Fibroblast of skin of abdomen (primary cell): ENCODE measurements at places on chromosomes 4 and X.

DNA sequence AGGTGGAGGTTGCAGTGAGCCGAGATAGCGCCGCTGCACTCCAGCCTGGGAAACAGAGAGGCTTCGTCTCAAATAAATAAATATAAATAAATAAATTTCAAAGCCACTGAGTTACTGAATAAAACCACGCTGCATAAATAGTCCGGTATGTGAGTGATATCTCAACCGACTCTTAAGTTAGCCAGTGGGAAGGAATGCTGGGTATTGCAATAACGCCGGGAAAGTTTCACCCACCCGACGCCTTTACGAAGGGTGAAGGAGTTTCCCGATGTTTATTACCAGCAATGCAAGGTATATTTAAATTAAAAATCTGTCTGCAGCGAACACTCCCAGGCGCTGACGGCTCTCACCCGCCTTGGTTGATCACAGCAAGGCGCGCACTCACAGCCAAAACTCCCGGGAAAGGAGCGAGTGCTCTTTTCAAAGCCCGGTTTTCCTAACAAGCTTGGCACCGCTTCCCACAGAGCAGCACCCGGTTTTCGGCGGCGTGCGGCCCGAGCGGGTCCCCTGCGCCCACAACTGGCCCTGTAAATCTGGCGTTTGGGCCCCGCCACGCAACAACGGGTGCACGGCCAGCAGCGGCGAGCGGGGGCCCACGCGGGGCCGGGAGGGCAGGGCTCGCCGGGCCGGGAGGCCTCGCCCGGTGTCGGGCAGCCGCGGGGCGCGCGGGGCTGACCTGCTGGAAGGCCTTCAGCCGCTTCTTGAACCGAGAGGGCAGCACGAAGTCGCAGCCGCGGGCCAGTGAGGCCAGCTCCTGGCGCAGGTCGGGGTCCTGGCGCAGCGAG, 13.7 kb downstream of the PPP2R3B start:
- DNase-seq = peak; percentile 43

- DNase-seq = no peak
Observed at GRCh38 chr4:127756906-127757305, 25.2 kb upstream of the HSPA4L start.

DNA sequence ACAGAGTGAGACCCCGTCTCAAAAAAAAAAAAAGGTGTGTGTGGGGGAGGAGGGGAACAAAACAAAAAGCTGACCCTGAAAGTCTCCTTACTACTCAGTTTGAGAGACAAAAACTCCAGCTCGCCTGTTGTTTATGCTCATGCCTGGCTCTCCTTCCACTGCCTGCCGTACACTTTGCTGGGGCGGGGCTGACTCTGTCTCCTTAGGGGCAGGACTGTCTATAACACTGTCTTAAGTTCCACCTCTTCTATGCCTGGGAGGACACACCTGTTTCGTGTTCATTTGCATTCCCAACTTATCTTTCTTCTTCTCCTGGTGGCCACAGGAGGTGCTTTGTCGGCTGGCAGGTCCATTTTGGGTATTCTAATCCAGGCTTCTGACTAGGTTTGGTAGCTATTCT, 81.4 kb downstream of the MTNR1A start:
- no peak for DNase-seq

GRCh38 chr4:168717847-168718246, 221.0 kb downstream of the PALLD start:
- peak; percentile 78 for DNase-seq

DNA sequence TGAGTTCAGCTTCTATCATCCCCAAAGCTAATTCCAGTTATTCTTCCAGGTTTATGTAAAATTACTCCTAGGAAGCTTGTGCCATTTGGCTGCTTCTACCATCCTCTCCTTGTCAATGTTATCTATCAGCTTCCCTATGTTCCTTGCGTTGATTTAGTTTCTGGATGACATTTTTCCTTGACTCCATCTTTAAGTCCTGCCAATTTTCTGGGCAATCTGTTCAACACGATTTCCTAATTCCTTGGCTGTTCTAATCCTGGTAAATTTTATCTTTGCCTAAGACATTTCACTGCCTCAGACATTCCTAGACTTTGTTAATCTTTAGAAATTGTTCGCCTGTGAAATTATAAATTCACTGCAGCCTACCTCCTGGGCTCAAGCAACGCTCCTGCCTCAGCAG, 125.1 kb downstream of the PDS5A start:
- DNase-seq = no peak

GRCh38 chrX:42054256-42054655, 130.9 kb upstream of the CASK start:
- no peak for DNase-seq

DNA sequence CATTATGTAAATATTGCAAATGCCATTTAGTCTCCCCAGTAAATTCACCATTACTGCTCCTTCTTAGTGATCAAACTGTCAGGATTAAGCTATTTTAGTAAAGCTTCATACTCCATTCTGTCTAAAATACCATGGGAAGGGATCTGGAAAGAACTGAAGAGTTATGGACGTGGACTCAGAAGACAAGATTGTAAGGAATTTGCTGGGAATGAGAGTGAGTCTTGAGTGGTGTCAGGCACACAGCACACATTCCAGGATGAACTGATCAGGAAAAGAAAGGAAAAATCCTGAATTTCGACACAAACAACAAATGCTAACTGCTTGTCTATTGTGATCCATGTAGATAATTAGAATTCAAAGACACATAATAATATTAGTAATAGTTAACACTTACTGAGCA, 311.0 kb downstream of the CENPC start:
- DNase-seq = peak; percentile 58

- no peak for DNase-seq
Observed at GRCh38 chrX:39267176-39267575, 465.9 kb downstream of the MID1IP1 start.

DNA sequence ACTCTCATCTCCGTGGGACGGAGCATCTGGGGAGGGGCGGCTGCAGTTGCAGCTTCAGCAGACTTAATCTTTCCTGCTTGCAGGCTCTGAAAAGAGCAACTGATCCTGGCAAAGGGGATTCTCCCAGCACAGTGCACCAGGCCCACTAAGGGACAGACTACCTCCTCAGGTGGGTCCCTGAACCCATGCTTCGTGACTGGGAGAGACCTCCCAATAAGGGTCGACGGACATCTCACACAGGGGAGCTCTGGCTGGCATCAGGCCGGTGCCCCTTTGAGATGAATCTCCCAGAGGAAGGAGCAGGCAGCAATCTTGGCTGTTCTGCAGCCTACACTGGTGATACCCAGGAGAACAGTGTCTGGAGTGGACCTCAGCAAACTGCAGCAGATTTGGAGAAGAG, 303.3 kb upstream of the FGF16 start:
- DNase-seq = no peak

DNA sequence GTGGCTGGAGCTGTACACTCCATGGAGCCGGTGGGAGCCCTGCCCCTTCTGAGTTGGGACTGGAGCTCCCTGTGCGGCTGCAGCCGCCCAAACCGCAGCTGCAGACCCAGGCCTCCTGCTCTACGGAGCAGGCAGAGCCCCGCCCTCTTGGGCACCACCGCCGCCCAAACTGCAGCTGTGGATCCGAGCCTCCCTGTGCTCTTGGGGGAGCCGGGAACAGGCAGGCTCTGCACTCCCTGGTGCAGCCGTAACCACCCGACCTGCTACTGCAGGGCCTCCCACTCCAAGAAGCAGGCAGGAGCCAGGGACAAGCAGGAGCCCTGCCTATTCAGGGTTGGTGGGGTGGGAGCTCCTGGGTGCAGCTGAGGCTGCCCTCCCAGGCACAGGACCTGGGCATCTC, 237.5 kb upstream of the ATP6AP2 start:
- no peak for DNase-seq

DNA sequence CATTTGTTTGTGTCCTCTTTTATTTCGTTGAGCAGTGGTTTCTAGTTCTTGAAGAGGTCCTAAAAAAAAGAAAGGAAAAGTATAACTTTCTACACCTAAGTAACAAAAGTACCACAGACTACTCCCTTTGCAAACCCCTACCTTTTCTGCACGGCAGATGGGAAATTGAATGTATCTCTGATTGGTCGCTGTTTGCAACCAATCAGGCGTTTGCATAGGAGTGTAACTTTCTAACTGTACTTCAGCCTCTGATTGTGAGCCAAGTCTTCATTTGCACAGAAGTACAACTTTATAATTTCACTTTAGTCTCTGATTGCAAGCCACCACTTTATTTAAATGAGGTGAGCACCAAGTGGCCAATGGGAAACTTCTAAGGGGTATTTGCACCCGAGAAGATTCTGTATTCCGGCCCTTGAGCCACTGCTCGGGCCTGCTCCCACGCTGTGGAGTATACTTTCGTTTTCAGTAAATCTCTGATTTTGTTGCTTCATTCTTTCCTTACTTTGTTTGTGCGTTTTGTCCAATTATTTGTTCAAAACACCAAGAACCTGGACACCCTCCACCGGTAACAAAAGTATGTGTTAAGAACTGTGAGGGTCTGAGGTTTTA, 40.3 kb upstream of the FHL1 start:
- no peak for DNase-seq

- no peak for DNase-seq
Observed at GRCh38 chr4:1019729-1020470, 8.5 kb downstream of the FGFRL1 start.

DNA sequence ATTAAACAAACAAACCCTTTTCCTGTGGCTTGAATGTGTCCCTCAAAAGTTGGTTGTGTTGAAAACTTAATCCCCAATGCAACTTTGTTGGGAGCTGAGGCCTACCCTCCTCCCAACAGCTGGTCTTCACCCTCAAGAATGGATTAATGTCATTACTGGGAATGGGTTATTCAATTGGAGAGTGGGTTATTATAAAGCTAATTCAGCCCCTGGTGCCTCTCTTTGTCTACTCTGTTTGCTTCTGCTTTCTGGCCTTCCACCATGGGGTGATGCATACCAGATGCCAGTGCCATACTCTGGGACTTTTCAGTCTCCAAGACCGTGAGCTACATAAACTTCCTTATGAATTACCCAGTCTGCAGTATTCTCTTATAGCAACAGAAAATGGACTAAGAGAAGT, 706.5 kb downstream of the CCSER1 start:
- DNase-seq = no peak

DNA sequence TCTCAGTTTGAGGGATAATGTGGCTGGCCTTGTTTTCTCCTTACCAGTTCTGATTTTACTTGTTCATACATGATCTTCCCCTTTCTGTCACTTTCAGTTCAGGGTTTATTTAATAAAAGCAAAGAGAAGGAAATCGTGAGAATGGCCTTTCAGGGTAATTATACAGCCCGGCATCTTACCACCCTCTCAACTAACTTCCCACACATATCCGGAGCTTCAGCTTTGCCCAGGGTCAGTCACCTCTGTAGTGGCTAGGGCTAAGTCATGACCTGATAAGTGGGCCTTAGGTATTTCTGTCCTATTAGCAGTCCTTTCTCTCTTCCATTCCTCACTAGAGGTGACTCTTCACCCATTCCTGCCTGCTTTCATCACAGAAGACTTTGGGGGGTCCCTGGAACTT, 15.8 kb downstream of the TRPC5 start:
- no peak for DNase-seq

- DNase-seq = no peak
Observed at GRCh38 chr4:5932035-5932568, 39.2 kb upstream of the CRMP1 start.

DNA sequence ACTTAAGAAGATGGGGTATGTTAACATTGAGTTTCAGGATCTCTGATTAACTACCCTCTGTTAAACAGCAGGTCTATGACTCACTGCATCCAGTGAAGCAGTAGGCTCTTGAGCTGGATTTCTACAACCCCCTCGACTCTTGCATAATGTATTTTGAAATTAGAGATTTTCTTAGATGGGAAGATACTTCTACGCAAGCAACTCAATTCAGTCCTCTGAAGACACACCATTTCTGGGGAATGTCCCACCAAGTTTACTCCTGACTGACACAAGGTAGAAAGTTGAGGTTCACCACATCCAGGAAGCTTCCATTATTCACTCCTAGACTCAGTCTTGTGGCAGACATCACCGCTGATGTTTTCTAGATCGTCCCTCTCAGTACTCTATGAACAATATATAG, 12.9 kb downstream of the PALLD start:
- peak; percentile 66 for DNase-seq

DNA sequence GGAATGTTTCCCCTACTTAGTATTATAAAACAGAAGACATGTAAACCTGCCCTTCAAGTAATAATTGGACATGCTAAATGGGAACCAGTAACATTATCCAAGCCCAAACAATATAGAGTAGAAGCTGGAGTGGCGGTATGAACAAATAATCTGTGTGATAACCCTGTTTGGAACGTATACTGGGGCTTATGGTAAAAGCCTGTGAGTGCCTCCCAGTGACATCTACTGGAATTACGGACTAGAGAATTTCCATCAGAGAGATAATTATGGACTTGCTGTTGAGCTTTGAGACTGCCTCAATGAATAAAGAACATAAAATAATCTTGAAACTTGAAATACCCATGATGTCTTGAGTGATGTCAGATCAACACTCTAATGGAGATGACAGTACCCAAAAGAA, 406.3 kb upstream of the GRIA3 start:
- no peak for DNase-seq

DNA sequence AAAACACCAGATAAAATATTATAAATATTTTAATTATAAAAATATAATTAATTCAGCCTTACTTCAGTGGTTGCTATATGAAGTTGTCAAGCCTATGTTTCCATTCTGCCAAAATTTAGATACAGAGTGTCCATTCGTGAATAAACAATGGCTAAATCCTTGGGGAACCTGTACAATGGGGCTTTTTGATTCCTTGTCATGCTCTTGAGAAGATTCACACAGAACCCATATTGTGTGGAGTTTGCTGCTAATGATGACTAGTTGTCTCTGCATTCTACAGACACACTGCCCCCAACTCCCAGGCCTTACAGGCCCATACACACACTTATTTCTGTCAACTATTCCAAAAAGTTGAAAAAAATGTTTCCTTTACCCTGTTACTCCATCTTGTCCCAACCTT, 33.4 kb upstream of the MAGEC2 start:
- DNase-seq = no peak

GRCh38 chr4:185573651-185574199, 38.4 kb upstream of the PDLIM3 start:
- peak; percentile 82 for DNase-seq

GRCh38 chr4:165489786-165490185, 111.0 kb downstream of the CPE start:
- DNase-seq = no peak

DNA sequence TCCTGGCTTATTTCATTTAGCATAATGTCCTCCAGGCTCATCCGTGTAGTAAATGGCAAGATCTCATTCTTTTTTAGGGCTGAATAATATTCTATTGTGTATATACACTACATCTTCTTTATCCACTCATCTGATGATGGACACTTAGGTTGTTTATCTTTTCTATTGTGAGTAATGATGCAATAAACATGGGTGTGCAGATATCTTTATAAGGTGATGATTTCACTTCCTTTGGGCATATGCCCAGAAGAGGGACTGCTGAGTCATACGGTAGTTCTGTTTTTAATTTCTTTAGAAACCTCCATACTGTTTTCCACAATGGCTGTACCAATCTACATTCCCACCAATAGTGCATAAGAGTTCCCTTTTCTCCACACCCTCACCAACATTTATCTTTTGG, 317.6 kb upstream of the CNKSR2 start:
- DNase-seq = no peak

GRCh38 chr4:16270454-16271328, 44.4 kb upstream of the TAPT1 start:
- DNase-seq = no peak

GRCh38 chrX:53281963-53282695, 745 bp upstream of the IQSEC2 start:
- DNase-seq = no peak
